ENCODE measurements at places on chromosomes 4 and X.

GRCh38 chr4:87056881-87057280 lies 122.1 kb downstream of the AFF1 start:
- no peak for DNase-seq

- DNase-seq: no peak
Observed at GRCh38 chr4:98519268-98519977, 139.0 kb downstream of the TSPAN5 start.

DNA sequence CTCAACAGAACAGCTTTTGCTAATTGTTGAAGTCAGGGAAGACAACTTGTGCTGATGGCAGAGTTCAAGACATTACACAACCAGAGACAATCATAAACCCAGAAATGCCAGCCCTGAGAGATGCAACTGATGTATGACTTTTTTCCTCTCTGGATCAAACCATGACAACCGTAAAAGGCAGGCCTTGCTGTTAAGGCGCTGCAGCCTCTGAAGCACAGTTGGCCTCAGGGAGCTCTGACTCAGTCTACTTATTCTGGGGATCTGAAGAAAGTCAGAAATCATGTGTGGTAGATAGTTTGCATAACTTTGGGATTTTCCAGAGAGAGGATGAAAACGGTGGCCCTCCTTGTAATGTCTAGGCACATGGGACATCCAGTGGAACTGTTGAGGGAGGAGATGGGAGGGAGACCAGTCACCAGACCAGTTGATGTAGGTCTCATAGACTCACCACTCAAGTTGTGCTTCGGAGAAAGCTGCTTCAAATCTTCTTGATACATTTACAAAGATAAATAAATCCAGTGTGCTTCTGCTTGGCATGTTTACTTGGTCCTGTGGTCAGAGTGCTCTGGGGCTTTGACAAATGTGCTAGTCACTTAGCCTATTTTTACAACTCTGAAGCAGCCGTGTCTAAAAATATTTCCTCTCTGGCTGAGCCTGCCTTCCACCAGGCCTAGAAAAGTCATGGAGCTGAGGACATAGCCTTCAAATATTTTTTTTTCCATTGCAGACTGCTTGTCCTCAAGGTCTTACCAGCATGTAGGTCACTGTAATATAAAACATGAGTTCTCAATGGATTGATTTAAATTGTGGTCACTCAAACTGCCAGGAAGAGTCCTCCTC lies 7.5 kb downstream of the HADH start:
- DNase-seq: no peak

DNA sequence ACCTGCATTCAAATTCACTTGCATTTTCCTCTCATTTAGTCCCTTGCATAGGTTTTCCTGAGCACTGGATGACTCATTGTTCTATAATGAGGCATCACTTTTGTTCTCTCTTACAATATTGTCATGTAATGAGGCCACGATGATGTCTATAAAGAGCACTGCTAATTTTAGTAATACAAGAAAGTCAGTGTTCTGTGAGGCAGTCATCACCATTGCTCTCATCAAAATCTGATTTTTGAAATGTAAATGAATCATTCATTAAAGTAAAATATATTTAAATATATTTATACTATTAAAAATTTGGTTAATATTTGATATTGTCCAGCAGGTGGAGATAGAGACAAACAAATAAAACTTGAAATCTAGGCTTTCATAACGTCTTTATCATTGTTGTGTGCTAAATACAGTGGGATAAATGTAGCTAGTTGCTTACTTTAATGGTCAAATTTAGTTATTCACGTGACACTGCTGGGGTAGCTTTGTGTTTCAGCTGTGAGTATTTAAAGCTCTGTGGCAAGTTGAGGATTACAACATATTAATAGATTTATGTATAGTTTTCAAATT lies 15.4 kb downstream of the HMGB2 start:
- no peak for DNase-seq

GRCh38 chr4:24551492-24552289 lies 32.7 kb downstream of the DHX15 start:
- DNase-seq: no peak

- no peak for DNase-seq
Observed at GRCh38 chr4:13007802-13008470, 476.2 kb downstream of the RAB28 start.

Measured in stimulated activated CD4-positive, alpha-beta T cell treated with anti-CD3 and anti-CD28 coated beads, Interleukin-12 subunit alpha, Interleukin-12 subunit beta, amount 100 ng/mL, for 48 hours (primary cell).